ENCODE measurements at places on chromosomes 6 and 20.

DNA sequence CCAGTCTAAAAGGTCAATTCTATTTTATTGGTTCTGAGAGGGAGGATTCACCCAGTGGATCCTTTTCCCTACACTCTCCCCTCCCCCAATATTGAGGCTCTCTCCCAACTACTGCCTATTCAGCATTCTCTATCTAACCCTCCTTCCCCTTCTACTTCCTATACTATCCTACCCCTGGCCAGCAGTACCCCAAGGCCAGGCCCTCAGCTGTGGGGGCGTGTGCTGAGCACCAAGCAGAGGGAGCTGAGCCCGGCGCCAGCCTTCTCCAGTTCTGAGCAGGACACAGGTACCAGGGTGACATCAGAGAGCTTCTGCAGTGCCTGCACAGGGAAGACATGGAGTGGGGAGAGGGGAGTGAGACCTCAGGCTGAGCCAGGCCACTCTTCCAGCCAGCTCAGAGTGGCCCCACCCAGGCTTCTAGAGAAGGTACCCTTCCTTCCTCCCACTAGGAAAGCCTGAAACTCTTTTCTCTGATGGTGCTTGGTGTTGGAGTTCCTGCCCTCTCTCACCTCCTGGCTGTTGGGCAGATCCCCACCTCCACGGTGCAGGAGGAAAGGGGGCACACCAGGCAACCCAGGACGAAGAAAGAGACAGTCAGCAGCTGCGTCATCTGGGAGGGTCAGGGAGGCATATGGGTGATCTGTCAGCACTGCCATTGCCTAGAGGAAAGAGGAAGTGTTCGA is 1.9 kb downstream of the DDAH2 start:
- DNase-seq, result no peak

DNA sequence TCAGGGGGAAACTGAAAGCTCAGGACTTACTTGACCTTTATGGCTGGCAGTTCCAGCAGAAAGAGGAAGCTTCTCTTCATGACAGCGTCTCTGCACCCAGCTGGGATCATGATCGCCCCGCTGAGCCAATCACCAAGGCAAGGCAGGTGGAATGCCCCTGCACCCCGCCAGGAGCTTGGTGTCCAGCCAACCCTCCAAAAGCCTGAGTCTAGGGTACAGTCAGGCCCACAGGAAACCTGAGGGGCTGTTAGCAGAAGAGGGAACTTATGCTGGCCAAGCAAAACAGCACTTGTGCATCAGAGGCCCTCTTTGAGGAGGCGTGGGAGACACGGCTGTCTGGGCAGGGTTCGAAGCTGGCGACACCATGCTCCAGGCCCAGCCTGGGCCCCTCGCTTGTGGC is 188.3 kb upstream of the GMDS start:
- DNase-seq, result no peak

GRCh38 chr20:23456873-23457272 is 4.2 kb upstream of the CST11 start:
- no peak for DNase-seq

GRCh38 chr6:49565855-49566254 is 15.4 kb downstream of the C6orf141 start:
- DNase-seq, result no peak

Data from stimulated activated CD4-positive, alpha-beta T cell treated with anti-CD3 and anti-CD28 coated beads, Interleukin-15, amount 100 ng/mL, for 1 hour (primary cell).